ENCODE measurements at places on chromosomes 2 and 18. TPM values are rescaled to one million over a fixed set of nuclear protein-coding genes. Genes with fewer than 3 reads are reported as not detected.

The UGT1A8 gene
- not detected for total RNA-seq

- DNase-seq: no peak
Observed at GRCh38 chr2:72738096-72738495, 87.7 kb downstream of the EXOC6B start.

DNA sequence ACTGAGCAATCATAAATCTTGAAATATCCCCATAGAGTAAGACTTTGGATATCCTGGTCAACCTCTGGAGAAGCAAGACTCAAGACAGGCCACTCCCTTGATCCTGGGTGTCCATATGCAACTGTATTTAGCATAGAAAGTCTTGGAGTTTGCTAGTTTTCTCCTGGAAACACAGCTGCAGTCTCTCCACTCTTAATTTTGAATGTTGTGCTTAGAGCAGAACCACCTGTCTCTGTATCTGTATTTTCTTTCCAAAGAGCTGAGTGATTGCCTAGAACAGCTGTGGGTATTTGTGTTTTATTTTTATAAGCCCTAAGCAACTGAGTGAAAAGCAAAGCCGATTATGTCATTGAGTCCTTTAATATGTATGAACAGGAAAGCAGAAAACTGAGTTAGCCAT, 64.1 kb upstream of the ADAM23 start:
- DNase-seq: no peak

GRCh38 chr2:47602996-47603395, 179.9 kb upstream of the MSH6 start:
- DNase-seq: no peak

All from CD4-positive, alpha-beta T cell (primary cell).